Stimulated activated CD4-positive, alpha-beta T cell treated with anti-CD3 and anti-CD28 coated beads, Interleukin-15, amount 100 ng/mL, for 1 hour (primary cell): ENCODE measurements at places on chromosomes 1 and 21.
A peak's percentile ranks its signal among the peaks of the same experiment; 100 is the strongest.

DNA sequence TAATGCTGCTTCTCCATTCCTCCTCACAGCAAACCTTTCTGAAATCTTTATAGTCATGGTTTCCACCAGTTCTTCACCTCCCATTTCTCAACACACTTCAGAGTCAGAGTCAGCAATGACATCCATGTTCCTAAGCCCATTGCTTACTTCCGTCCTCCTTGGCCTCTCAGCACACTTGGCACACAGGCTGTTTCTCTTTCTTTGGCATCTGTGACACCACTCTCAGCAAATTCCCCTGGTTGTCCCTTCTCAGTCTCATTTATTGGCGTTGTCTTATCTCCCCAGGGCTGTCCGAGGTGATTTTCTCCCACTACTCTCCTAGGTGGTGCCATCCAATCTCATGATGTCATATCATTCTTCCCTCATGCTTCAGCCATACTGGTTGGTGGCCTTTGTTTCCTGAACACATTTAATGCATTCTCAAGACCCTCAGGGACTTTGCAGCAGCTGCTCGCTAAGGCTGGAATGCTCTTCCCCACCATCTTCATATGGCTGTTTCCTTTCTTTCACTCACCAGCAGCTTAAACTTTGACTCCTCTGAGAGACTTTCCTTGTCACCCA lies 3.3 kb upstream of the LGALS8 start:
- DNase-seq, result no peak

DNA sequence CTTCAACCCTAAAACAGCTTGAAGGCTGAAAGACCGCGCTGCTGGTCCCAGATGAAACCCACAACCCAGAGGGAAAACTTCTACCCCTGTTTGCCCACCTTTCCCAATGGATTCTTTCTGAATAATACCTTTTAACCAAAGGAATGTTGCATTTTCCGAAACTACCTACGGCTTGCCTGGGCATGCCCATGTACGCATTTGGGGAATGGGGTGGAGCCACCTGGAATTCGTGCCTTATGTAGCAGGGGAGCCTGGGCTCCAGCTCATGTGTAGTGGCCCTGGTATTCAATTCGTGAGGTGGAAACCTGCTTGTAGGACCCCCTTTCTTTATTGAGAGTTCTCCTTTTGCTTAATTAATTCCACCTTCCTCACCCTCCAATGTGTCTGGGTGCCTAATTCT lies 256.6 kb upstream of the RGS18 start:
- DNase-seq, result no peak

GRCh38 chr1:5991381-5992025 lies 722 bp downstream of the NPHP4 start:
- peak; percentile 21 for DNase-seq

- DNase-seq, result no peak
These were observed 9.8 kb upstream of the GJA8 start for GRCh38 chr1:147892731-147893214.

DNA sequence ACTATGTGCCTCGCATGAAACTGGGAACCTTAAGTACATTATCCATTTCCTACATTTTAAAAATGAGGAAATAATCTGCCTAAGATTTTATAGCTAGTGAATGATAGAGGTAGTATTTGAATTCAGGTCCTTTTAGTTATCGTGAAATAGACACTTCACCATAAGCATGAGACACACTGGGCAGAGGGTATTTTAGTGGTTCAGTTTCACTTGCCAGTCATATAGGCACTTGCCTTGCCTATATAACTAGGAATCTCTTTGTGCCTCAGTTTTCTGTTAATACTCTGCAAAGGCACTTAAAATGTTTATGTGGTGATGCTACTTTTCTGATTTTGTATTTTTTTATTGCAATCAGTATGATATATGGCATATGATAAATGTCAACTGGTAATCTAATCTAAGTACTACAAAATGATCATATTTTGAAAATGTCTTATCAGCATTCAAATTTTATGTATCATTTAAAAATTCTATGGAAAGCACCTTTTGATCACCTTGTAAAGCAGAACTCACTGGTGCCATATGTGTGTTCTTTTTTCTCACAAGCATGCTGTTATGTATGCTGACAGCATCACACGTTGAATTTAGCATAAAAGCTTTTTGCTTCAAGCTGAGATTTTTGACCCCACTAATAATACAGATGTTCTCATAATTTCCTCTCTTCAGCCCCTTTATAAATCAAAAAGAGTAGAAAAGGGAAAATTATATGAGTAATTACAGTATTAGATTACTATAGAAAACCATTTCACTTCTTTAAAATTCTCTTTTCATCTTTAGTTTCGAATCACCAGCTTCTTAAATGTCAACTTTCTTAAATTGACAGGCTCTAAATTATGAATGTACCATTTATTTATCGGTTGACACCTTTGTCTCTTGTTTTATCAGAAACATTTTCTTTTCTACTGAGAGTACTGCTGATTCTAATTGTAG lies 52.6 kb downstream of the RPS6KC1 start:
- DNase-seq, result no peak

- no peak for DNase-seq
These were observed 85.8 kb downstream of the UBR4 start for GRCh38 chr1:19124273-19124672.

- DNase-seq, result no peak
These were observed 20.7 kb upstream of the TRIM45 start for GRCh38 chr1:117142200-117142599.
